ENCODE measurements at places on chromosomes 3 and 15.

DNA sequence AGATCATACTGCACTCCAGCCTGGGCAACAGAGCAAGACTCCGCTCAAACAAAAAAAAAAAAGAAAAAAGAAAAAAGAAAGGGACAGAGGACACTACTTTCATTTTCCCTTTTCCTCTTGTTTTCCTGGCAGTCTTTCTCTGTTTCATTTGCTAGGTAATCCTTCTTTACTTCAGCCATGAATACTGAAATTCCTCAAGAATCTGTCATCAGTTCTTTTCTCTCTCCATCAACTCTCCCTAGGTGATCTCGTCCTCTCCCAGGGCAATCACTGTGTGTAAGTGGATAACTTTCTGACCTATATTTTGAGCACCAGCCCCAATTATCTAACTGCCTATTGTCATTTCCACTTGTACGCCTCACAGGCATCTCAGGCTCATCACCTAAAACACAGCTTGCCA is 51.5 kb downstream of the TTC23 start:
- no peak for DNase-seq

- no peak for DNase-seq
Measured at GRCh38 chr3:66778777-66779176, 219.3 kb upstream of the KBTBD8 start.

DNA sequence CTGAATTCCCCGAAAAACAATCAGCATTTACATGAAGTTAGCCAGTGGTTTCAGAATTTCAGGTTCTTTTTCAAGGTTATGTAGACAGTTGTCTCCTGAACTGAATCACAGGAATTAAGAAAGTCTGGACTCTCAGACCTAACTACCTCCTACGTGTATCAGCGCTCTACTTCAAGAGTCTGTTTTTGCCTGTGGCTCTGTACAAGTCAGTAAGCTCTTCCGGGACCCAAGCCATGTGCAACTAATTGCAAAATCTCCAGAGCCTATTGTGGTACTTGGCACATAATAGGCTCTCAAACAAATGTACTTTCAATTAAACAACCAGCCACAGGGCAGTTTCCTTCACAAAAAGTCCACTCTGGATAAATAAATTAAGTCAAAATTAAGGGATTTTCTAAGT is 414.2 kb downstream of the PDCD6IP start:
- DNase-seq = peak; percentile 31

DNA sequence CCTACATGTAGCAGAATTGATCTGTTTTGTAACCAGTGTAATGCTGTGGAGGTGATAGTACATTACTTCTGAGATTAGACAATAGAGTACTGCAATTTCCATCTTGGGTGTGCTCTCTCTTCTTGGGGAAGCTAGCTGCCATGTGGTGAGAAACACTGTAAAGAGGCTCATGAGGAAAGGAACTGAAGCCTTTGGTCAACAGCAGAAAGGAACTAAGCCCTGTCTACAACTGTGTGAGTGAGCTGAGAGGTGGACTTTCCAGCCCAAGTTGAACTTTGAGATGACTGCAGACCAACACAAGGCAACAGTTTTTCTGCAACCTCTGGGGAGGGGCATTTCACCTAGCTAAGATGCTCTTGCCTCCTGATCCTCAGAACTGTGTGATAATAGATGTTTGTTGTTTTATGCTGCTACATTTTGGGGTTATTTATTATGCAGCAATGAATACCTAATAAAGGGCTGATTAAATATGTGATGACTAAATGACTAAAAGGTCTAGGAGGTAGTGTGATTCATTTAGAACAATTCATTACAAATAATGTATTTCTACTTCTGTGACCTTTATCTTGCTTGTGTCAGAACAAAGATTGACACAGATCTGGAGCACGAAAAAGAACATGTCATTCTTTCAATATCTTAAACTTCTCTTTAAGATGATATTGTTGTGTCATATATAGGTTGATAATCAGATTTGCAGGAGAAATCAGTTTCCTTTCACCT is 121.6 kb upstream of the THRB start:
- no peak for DNase-seq

GRCh38 chr3:185939721-185940120 is 1.9 kb upstream of the TRA2B start:
- no peak for DNase-seq

DNA sequence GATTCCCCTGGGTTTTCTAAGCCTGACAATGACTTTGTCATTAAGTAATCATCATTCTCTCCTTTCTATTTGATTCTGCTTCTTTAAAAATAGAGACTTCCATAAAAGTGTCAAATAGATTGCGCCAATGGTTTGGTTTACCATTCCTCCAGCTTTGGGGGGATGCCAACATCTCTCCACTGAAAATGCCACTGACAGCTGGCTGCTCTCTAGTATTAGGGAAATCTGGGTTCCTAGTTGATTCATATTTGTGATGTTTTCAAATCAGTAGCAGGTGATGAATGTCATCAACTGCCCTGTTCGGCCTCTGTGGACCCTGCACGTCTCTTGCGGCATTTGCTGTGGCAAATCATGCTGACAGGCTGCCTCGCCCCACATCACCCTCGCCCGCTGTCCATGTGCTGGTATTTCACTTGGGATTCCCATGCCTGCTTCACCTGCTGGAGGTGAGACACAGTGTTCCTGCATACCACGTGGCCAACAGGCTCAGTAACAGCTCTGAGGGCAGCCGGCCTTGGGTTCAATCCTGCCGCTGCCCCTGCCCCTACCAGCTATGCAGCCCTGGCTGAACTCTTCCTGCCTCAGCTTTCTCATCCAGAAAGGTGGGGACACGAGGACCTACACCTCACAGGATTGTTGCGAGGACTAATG is 28.1 kb downstream of the ZXDC start:
- DNase-seq = no peak

- DNase-seq = no peak
Measured at GRCh38 chr3:128073185-128073725, 21.0 kb downstream of the SEC61A1 start.

GRCh38 chr3:187318819-187319616 is 27.5 kb upstream of the MASP1 start:
- peak; percentile 77 for DNase-seq

DNA sequence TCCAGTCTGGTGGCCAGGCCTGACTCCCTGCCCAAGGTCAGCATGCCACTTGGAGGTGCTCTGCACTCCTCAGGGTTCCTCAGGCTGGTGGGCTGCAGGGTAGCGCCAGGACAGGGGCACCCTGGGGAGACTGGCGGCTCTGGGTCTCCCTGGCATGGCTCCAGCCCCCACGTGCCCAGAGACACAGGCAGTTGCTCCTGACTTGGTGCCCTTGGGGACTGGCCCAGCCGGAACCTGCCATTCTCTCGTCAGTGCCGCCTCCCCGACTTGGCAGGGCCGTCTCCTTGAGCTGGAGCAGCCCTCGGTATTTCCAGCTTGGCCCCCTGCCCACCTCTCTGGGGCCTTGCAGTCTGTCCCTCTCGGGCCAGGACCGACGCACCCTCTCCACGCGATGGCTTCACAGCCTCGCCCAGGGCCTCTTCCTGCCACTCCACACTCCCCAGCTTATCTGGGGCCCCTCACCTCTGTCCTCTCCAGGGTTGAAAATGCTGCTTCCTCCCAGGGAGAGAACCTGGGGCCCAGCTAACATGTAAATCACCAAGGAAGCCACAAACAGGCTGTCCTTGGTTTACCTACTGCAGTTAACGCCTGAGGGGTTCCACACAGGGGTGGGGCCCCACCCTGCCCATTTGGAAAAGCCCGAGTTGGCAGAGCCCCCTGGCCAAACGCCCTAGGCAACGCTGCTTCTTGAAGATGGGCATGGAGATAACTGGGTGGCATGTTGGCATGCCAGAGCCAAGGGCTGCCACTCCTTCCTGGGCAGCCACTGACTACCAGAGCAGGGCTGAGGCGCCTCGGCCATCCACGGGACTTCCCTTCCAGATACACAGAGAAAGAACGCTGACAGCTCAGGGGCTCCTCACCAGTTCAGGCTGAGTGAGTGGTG is 61.4 kb downstream of the SMAD6 start:
- DNase-seq = no peak

GRCh38 chr15:81612631-81613030 is 238.6 kb upstream of the TMC3 start:
- DNase-seq = no peak

DNA sequence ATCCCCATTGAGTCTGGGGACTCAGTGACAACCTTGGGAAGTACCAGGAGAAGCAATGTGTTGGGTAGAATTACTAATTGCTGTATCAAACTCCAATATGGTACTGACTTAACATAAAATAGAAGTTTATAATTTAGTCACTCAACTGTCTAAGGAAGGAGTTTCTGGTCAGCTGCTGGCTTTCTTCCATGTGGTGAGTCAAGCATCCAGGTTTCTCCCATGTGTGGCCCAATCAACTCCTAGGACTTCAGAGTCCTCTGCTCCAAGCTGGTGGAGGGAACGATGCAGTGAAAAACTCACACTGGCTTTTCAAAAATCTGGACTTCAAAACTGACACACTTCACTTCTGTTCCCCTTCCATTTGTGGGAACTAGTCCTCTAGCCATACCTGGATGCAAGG is 25.2 kb downstream of the WNT5A start:
- DNase-seq = no peak

DNA sequence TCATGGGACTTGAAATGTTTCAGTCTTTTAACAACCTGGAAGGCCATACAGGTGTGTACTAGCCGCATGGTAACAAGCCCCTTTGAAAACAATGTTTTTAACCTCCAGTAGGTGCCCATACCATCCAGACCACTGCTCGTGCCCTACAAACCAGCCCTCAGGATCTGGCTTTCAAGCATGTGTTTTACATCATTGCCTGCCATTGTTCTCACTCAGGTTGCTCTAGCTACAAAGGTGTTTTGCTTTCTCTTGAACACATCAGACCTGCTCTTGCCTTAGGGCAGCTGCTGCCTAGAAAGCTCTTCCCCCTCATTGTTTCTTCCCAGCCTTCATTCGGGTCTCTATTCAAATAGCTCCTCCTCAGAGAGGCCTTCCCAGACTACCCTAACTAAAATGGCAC is 32.3 kb upstream of the MAP3K13 start:
- DNase-seq = peak; percentile 78

DNA sequence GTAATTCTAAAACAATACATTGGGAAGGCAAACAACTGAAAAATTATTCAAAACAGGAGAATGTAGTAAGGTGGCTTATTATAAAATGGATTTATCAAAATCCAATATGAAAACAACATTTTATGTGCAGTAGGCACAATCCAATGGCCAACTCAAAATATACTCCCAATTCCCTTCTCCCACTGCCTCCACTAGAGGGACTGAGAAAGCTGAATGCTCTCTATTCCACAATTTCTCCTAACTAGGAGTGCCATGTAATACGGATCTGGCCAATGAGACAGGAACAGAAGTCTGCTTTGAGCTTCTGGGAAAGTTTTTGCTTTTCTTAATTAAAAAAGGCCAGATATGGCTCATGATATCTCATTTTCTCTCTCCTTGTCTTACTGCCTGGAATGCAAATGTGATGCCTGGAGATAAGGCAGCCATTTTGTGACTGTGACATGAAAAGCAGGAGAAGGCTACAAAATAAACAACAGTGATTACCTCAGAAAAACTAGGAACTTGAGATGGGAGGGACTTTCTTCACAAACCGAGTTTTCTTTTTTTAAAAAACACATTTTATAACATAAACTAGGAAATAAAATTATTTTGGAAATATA is 18.8 kb upstream of the VGLL4 start:
- DNase-seq = no peak

- DNase-seq = no peak
Measured at GRCh38 chr3:61936344-61936937, 375.1 kb downstream of the PTPRG start.

GRCh38 chr15:33114374-33114717 is 80.2 kb downstream of the FMN1 start:
- no peak for DNase-seq

DNA sequence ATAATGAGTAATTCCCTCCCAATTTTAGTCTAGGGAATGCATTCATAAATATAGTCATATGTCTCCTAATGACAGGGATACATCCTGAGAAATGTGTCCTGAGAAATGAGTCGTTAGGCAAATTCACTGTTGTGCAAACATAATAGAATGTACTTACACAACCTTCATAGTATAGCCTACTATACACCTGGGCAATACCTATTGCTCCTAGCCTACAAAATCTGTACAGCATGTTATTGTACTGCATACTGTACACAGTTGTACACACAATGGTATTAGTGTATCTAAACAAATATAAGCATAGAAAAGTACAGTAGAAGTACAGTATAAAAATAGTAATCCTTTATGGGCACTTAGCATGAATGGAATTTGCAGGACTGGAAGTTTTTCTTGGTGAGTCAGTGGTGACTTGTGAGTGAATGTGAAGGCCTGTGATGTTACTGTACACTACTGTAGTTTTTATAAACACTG is 6.6 kb downstream of the DTWD1 start:
- DNase-seq = no peak

GRCh38 chr3:61715886-61716527 is 154.6 kb downstream of the PTPRG start:
- peak; percentile 88 for DNase-seq

DNA sequence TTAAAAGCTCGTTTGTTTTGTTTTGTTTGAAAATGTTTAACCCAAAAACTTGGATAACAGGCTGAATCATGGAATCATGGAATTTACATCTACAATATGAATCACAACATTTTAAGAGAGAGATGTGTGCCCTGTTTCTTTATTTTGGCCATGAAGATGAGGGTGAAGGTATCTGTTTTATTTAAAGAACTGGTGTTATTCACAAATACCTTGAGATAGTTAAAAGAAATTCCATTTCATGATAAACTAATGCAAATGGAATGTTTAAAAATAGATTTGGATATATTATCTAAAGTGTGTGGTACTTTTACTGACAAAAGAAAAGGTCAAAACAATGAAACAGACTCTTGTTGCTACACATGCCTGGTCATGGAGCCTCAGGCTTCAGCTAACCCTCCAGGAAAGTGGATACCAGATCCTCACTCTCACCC is 486.0 kb upstream of the CFAP20DC start:
- DNase-seq = no peak

DNA sequence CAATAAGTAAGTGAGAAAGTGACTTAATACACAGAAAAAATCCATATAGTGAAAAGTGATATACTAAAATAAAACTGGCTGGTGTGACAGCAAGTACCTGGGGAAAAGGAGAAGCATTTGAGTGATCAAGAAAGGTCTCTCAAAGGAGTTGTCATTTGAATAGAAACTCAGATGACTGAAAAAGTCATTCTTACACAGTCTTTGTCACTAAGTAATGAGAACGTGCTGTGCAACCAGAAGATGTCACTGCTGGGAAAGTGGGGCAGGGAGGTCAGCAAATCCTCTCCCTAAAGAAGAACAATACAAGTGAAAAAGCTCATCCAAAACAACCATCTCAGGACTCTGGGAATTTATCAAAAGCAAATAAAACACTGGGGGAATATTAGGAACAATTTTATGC is 317.5 kb upstream of the TRIM42 start:
- no peak for DNase-seq
